ENCODE measurements at places on chromosomes 6 and 20. TPM values are rescaled to one million over a fixed set of nuclear protein-coding genes. Genes with fewer than 3 reads are reported as not detected.

DNA sequence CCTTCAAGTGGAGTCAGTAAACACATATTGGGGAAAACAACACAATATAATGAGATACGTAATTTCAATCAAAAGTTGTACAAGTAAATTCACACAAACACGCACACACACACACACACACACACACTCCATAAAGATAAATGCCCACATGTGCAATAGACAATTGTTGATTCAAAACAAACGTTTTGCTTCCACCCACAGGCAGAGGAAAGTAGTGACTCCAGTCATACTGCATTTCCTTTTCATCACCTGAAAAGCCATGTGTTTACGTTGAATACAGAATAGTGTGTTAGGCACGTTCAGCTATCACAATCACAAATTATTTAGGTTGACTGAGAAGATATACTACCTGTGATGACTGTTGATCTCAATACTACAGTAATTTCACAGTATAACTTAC, 443.8 kb upstream of the MANEA start:
- DNase-seq = no peak

- no peak for DNase-seq
Measured at GRCh38 chr6:54690596-54690995, 156.0 kb upstream of the FAM83B start.

DNA sequence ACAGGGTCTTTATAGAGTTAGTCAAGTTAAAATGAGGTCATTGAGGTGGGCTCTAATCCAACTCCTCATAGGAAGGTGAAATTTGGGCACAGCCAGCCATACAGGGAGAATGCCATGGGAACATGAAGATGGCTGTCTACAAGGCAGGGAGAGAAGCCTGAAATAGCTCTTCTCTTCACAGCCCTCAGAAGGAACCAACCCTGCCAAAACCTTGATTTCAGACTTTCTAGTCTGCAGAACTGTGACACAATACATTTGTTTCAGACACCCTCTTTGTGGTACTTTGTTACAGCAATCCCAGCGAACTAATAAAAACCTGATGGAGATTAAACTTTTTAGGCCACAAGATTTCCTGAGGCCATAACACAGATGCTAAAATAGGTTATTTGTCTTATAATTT, 43.1 kb upstream of the HECA start:
- no peak for DNase-seq

DNA sequence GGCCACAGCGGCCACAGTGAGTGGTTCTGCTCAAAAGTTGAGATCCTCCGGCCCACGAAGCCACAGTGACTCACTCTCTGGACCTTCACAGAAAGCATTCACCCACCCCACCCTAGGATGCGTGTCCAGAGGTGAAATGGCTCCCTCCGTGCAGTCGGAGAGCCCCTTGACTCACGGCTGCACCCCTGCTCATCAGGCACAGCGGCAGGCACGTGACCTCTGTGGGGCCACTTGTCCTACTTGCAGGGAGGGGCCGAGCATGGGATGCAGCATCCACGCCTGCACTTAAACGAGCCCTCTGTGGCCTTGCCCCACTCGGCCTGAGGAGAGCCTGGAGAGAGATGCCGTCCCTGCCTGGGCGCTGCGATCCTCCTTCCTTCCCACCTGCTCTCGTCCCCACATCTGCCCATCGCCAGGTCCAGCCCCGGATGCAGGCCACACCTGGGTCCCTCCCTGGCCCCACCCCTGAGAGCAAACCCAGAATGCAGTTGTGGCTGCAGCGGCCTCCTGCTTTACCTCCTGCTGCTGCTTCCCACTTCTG, 28.7 kb downstream of the NTSR1 start:
- DNase-seq = no peak

DNA sequence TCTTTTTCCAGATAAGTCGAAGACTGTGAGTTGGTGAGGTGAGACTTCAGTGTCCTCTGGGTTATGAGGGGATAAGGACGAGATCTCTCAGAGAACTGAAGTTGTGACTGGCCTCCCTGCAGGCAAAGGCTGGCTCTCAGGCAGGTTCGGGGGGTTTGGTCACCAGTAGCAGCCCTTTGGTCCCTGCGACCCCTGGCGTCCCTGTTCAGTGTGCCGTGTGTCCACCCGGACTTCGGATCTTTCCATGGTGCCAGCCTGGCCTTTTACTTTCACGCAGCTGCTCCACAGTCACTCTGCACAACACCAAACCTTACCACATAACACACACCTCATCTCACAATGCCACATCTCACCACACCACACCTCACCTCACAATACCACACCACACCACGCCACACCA, 131.9 kb downstream of the ERMARD start:
- no peak for DNase-seq

- peak; percentile 91 for DNase-seq
Measured at GRCh38 chr6:11613858-11614257, 76.3 kb downstream of the TMEM170B start.

DNA sequence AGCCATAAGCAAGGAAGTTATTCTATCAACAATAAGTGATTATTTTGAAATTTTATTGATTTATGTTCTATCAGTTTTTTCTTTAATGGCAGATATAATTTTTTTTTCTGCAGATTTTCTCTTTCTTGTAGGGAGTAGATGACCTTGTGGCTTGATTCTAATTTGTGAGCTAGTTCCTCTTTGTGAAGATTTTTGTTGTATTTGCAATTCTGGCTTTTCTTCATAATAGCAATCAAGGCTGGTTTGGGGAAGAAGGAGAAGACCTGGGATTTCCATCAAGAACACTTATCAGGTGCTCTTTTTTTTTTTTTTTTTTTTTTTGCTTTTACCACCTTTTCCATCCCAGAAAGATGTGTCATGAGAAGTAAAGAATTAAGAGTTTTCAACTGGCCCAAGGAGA, 324.2 kb upstream of the MAN1A1 start:
- DNase-seq = no peak

GRCh38 chr6:6407071-6407741, 86.7 kb upstream of the F13A1 start:
- DNase-seq = no peak

DNA sequence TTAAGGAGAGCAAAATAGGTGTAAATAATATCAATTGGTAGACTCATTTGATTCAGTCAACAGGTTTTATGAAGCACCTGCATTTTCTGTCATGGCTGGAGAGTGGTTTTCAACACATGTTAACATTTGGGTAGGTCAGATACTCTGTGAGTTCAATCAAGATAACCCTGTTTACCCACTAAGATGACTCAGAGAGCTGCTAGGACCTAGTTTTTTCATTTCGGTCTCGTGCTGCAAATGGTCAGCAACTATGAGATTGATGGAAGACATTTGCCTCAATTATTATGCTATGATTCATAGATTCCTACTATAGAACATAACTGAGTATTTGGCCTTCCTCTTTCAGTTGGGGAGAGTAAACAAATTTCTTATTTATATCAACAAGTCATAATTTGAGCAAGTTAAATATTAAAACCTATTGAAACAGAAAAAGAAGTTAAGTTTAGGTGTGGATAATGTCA, 391.4 kb upstream of the CITED2 start:
- peak; percentile 30 for DNase-seq

DNA sequence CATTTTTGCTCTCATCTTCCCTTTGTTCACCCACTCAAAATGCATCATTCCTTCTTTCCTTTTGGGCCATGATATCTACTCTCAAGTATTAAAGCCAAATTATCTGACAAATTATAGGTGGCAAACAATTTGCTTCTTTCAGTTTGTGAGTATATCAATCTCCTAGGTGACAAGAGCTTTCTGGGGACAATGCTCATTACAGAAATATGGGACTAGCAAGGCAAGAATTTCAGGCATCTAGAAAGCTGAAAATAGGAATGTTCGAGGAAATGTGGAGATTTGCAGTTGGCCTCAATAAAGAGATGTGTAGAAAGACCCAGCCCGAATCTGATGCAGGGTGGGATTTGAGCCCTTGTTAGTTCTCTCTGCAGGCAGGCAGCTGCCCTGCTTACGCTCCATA, 71.8 kb downstream of the ALDH8A1 start:
- no peak for DNase-seq

GRCh38 chr6:22227824-22228610, 68.8 kb downstream of the PRL start:
- no peak for DNase-seq

DNA sequence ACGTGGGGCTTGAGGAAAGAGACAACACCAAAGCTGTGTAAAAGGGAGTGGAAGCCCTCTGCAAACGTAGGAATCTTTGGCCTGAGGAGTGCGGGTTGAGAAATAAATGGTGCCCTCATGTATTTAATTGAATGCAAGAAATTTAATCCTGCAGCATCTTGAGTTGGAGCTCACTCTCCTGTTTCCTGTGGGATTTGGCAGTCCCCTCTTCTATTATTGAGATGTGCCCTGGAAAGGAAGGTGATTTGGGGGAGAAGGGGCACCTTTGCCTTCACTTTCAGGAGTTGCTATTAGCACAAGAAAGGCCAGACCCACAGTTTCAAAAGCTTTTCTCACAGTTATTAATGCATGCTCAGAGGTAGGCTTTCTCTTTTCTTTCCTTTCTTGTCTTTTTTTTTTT, 201.4 kb upstream of the HDDC2 start:
- DNase-seq = no peak

DNA sequence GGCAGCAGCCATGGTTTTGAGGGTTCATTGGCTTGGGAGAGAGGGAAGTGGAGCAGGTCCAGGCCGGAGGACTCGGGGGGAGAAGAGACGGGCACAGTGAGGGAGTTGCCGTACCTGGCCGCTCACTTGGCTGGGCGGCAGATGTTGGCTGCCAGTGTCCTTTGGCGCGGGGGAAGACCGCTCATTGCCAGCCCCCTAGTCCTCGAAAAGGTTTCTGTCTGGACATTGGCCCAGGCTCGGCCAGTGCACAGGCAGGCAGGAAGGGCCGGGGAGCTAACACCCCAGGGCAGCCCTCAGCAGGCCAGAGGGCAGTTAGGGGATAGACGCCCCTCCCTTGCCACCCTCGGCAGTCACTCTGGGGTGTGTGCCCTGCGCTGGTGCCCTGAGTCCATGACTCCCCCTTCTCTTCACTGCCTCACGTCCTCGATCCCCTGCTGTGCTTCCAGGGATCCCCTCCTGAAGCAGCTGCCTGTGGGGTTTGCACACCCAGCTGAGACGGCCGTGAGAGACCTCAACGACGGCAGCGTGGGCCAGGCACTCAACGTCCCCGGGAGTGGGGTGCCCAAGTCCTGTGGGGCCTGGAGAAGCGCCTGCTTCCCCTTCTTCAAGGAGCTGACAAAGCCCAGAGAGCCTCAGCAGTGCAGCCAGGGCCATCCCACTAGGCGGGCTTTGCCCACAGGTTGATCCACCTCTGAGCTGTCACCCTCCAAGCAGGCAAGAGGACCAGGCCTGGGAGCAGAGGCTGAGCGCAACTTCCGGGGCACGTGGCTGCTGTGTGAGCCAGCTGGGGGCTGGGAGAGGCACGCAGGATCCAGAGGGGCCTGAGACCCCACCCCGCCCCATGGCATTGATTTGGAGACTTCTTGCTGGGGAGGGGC, 20.4 kb downstream of the RBM38 start:
- no peak for DNase-seq

- DNase-seq = no peak
Measured at GRCh38 chr6:14638435-14638905, 520.9 kb downstream of the CD83 start.

- DNase-seq = peak; percentile 67
Measured at GRCh38 chr6:9140172-9140571, 704.8 kb upstream of the SLC35B3 start.

GRCh38 chr6:36364669-36365479, 22.6 kb downstream of the ETV7 start:
- DNase-seq = peak; percentile 27

GRCh38 chr6:75855052-75855451, 106.0 kb downstream of the MYO6 start:
- DNase-seq = peak; percentile 14

The NRSN2 gene
- total RNA-seq = 1.8 TPM

The TPX2 gene
- 139 TPM for total RNA-seq

The NKAPL gene
- not detected for total RNA-seq

Measured in MG63 (cell line).